Thyroid gland (tissue), 4 donors: ENCODE measurements at places on chromosomes 6 and 20.

GRCh38 chr20:59221049-59221706 is 57.6 kb downstream of the ZNF831 start:
- no peak for DNase-seq

GRCh38 chr6:45445749-45446549 is 68.2 kb upstream of the SUPT3H start:
- peak; percentile 70 for DNase-seq

GRCh38 chr20:46694484-46694883 is 5.2 kb upstream of the TP53RK start:
- DNase-seq = no peak

- no peak for DNase-seq
These were observed 8.6 kb upstream of the CARMIL1 start for GRCh38 chr6:25270559-25270958.

- DNase-seq = no peak
These were observed 673.5 kb upstream of the AGPAT4 start for GRCh38 chr6:161947371-161947770.

DNA sequence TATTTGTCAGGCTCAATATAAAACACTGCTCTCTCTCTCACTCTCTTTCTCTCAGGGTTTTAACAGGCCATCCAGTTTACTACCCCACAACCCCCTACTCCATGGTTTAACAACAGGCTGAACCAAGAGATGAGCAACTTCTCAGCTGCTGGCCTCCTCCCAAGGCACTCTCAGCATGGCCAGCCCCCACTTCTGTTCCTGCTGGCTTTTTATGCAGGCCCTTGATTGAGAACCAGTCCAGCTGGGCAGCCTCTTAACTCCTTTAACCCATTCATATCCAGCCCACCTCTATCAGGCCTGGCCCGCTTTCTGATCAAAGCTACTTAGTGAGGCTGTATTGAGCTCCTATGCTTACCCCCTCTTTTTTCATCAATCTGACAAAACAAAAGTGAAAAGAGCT is 346.8 kb upstream of the POU3F2 start:
- DNase-seq = peak; percentile 11

DNA sequence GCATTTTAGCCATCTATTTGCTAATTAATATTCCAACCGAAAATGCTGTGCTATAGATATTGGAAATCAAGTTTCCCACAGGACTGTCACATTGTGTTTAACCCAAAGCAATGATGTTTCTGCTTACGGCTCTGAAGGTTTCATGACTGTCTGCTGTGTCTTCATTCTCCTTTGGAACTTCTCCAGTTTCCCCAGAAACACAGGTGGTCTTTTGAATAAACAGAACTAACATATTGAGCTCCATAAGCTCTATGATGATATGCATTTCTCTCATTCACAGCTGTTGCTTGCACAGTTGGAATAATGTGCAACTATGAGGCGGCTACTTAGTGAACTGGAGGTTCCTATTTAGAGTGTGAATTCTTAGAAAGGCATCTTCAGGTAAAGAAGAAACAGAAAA is 266.0 kb upstream of the ID4 start:
- no peak for DNase-seq

- DNase-seq = no peak
These were observed 3.1 kb downstream of the ZBTB2 start for GRCh38 chr6:151388236-151388635.

- no peak for DNase-seq
These were observed 3.1 kb upstream of the MAVS start for GRCh38 chr20:3843490-3843889.

- no peak for DNase-seq
These were observed 21.8 kb downstream of the SERPINB6 start for GRCh38 chr6:2949536-2950083.

DNA sequence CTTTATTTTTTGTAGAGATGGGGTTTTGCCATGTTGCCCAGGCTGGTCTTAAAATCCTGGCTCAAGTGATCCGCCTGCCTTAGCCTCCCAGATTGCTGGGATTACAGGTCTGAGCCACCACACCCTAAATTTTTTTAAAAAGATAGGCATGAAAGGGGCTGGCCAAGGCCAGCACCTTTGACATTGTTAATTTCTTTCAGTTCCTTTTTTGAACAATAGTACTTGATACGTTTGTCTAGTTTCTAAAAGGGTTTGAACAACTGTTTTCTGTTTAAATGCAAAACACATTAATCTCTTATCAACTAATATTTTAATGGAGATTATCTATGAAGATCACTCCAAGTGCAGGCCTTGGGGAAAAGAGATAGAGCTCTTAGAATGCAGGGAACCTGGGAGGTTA is 37.6 kb upstream of the PTPRK start:
- DNase-seq = no peak

DNA sequence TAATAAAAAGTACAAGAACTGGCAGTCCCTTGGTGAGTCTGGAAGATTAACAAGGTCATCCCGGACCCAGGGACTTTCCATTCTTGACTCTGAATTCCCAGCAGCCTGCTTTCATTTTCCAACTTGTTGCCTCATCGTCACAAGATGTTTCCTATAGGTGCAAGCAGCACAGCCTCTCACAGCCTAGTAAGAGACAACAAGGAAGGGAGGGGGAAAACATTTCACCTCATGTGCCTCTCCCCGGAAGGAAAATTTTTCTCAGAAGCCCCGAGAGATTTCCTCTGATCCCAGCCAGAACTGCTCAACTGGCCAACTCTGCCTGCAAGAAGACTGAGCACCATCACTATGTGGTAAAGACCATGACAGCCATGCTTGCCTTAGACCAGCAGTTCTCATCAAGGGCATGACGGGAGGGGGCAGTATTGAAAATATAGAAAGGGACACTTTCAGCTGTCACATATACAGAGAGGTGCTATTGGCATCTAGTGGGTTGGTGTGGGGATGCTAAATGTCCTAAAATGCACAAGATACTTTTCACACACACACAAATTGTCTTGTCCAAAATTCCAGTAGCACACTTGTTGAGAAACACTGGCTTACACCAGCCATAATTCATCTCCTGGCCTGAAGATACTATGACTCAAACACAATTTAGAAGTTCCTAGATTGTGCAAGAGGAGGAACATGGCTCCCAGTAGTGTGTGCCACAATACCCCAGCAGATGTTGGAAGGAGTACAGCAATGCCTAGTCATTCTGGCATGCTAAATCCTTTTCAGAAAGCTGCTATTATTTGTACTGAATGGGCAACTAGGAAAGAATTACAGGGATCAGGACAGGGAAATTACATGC is 10.8 kb upstream of the WTAP start:
- DNase-seq = peak; percentile 5

- DNase-seq = peak; percentile 84
These were observed 117.4 kb downstream of the VEGFA start for GRCh38 chr6:43887340-43887858.

DNA sequence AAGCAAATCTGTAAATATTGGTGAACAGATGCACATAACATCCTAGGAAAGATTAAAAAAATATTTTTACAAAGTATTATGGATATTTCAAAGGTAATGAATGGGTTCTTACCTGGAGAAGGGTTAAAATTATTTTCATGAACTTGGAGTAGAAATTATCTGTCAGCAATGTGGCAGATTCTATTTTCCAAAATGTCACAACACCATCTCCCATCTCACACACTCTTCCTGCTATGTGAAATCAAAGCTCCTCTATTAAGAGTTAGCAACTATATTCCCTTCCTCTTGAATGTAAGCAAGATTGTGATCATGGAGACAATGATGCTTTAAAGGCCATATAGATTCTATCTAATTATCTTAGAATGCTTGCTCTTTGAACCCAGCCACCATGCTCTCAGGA is 304.5 kb downstream of the EYS start:
- no peak for DNase-seq

GRCh38 chr20:37406010-37406998 is 60.4 kb downstream of the SRC start:
- peak; percentile 28 for DNase-seq

GRCh38 chr6:167056370-167056769 is 57.2 kb downstream of the CEP43 start:
- no peak for DNase-seq

- DNase-seq = no peak
These were observed 1.9 kb downstream of the BLCAP start for GRCh38 chr20:37525810-37526209.

GRCh38 chr6:34225551-34225950 is 11.1 kb upstream of the HMGA1 start:
- no peak for DNase-seq

GRCh38 chr6:154683756-154684523 is 49.3 kb upstream of the SCAF8 start:
- DNase-seq = no peak

DNA sequence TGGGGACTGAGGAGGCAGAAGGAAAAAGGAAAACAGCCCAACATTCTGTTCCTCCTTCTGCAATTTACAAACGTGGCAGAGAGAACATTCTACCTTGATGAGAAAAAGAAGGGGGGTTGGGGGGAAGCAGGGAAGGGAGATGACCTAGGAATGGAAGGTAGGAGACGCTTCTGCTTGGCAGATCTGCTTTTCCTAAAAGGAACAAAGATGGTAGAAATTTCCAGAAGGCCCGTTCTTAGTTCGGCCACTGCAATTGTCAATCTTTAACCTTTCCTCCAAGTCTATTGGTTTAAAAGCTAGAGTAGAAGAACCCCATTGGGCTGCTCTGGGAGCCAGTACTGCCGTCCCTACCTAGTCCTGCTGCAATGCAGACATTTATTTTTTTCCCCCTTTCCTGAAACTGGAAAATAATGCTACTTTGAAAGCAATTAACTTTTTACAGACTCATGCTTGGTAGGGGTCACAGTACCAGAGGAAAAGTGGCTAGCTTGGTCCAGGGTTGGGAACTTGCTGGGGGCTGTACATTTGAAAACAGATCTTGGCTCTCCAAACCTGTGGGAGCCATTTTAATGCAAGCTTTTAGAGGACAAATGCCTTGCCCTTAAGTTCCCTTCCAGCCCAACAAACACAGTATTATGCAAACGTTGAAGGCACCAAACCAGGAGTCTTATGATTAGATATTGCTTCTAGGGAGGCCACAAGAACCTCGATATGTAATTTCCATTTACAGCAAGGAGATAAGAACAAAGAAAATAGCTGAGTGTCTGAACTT is 2.6 kb downstream of the ZMYND8 start:
- no peak for DNase-seq

DNA sequence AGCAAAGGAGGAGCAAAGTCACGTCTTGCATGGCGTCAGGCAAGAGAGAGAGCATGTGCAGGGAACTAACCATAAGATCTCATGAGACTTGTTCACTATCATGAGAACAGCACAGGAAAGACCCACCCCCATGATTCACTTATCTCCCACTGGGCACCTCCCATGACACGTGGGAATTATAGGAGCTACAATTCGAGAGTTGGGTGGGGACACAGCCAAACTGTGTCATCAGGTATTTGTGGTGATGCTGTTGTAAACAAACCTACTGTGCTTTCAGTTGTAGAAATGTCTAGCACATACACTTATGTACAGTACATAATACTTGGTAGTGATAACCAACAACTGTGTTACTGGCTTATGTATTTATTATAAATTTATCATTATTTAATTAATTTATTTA is 128.3 kb downstream of the UTRN start:
- DNase-seq = no peak

DNA sequence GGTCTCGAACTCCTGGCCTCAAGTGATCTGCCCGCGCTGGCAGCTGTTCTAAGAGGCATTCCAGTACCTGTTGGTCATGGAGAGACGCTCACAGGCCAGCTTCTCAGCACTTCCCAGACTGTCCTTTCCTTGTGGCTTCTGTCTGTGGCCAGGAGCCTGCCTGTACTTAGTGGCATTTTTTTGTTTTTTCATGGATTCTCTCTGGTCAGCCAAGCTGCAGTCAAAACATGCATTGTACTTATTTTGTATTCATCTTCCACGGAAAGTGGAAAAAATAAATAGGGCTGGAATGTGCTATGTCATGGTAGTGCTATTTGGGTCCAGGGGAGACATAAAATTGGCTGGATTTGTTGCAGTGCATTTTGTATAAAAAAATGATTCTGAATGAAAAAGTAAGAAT is 29.1 kb downstream of the ZDHHC14 start:
- DNase-seq = peak; percentile 26

- no peak for DNase-seq
These were observed 49.2 kb downstream of the FAM217A start for GRCh38 chr6:4029687-4030086.

GRCh38 chr20:11216451-11217314 is 542.9 kb upstream of the JAG1 start:
- DNase-seq = no peak

- DNase-seq = no peak
These were observed 74.3 kb upstream of the SLCO4A1 start for GRCh38 chr20:62568045-62568389.

DNA sequence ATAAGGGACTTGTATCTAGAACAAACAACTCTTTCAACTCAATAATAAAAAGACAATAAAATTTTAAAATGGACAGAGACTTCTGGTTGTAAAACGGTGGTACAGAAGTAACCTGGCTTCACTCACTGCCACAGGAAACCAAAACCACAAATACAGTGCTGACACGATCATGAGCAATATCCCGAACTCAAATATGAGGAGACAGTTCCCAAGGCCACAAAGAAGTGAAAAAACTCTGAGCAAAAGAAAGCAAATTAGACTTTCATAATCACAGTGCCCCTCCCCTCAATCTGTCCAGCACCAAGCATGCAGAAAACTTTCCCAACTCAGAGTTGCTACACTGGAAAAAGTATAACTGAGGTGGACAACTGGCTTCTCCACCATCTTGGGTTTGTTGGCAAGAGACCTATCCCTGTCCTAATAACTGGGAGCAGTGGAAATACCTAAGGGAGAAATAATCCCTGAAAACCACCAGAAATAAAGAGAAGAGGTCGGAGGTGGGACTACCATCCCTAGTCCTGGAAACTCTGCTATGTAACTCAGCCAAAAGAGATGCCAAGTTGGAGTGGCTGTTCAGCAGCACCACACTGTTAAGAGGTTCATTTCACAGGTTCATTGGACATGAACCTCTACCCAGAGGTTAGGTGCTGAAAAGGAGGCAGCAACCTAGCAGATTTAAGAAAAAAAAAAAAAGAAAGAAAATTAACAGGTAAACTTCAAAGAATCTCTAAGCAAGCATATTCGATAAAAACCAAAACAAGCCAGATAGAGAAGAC is 55.5 kb downstream of the REV3L start:
- DNase-seq = no peak

GRCh38 chr6:67952948-67953347 is 682.1 kb upstream of the ADGRB3 start:
- DNase-seq = no peak

- no peak for DNase-seq
These were observed 37.5 kb upstream of the REV3L start for GRCh38 chr6:111520524-111520923.

- DNase-seq = peak; percentile 99
These were observed 8.7 kb upstream of the AP5S1 start for GRCh38 chr20:3811467-3812258.
